GM19239 (cell line): ENCODE measurements at places on chromosomes 13 and 19.

- no peak for DNase-seq
Measured at GRCh38 chr13:83221813-83222241, 660.4 kb downstream of the SLITRK1 start.

DNA sequence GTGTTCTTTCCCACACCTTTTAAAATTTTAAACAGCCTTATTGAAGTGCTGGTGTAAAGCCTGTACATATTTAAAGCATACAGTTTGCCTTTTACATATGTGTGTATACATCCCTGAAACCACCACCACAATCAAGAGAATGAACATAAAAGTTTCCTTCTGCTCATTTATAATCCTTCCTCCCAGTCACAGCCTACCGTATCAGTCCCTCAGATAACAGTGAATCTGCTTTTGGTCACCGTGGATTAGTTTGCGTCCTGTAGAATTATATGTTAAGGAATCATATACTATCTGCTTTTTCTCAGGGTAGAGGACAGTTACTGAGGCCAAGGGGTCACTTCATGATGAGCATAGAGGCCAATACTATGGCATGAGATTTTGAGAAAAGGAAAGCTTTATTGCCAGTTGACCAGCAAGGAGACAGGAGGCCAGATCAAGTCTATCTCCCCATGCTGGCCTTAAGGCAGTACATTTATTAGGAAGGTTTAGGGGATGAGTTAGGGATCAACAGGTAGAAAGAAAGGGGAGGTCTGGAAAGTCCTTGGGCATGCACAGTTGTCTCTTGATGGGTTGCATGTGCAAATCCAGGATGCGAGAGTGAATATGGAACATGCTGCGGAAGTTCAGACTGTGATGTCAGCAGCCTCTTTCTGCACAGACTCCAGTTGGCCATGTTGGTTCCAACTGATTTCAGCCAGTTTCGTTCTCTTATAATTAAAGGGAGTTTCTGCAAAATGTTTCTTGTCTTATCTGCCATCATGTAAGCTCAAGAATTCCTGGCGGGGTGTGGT is 36.3 kb upstream of the LSM14A start:
- DNase-seq: no peak

GRCh38 chr19:11581740-11582139 is 4.3 kb upstream of the ACP5 start:
- DNase-seq: peak; percentile 65

GRCh38 chr13:113864273-113864890 is 506 bp upstream of the GAS6 start:
- DNase-seq: no peak

DNA sequence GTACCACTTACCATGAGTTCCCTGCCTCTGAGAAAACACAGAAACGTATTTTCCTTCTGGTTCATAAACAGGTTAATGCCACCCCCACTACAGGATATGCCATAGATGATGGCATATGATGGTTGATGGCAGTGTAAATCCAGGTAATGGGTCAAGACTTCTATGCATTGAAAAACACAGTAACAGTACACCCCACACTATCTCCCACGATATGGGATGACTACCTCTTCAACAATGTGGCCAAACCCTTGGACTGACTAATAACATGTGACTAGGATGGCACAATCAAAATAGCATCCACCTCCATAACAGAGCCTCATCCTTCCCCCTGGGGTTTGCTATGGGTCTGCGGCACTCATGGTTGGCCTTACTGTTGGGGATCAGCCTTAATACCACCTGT is 22.0 kb downstream of the ZNF235 start:
- no peak for DNase-seq

DNA sequence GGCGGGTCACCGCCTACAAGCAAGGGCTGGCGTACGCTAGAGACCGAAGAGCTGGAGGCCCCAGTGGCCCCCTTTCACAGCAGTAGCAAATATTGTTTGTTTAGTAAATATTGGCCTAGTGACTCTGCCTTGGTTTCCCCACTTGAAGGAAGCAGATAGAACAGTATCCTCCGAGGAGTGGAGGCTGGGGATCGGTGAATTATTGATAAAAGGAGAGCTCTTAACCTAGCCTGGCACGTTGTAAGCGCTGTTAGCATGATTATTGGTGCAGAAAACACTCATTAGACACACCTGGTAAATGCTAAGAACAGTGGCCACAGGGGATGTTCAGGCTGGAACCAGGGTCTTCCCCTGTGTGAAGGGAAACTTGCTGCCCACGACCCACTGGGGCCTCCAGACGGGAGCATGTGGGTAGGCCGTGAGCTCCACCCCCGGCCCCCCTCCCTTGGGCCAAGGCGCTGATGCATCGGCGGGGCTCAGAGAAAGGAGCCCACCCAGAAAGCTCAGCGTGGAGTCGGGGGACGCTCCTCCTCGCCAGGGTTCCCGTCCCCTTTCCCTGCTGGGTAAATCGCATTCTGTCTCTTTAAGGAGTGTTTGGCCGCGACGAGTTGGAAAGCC is 2.3 kb downstream of the IER2 start:
- DNase-seq: no peak

DNA sequence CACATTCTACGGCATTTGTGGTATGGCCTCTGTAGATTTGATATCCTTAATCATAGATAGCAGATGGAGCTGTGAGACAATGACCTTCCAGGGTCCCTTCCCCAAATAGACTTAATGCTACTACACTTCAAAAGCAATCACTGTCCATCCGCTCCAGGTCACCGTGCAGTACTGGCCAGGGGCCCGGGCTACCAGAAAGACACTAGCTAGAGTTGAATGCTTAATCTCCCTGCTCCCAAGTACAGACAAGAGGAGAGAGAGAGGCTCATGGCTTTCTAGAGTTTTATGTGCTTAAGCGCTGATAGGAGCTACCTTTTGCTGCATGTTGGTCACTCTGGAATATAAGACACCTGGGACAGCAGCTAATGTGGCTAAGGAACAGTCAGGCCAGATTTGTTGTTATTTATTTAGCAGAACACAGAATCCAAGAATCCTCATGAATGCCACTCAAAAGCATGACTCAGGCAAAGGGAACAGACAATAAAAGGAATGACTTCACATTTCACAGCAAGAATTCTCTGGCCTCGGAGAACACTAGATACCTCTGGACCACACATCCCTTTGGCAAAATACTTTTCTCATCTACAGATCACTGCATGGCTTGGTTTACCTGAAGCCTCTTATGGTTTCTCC is 165.0 kb downstream of the LACC1 start:
- DNase-seq: no peak

GRCh38 chr13:102651892-102652291 is 43.0 kb downstream of the METTL21C start:
- DNase-seq: no peak

- peak; percentile 2 for DNase-seq
Measured at GRCh38 chr13:100394005-100394695, 194.4 kb downstream of the GGACT start.

DNA sequence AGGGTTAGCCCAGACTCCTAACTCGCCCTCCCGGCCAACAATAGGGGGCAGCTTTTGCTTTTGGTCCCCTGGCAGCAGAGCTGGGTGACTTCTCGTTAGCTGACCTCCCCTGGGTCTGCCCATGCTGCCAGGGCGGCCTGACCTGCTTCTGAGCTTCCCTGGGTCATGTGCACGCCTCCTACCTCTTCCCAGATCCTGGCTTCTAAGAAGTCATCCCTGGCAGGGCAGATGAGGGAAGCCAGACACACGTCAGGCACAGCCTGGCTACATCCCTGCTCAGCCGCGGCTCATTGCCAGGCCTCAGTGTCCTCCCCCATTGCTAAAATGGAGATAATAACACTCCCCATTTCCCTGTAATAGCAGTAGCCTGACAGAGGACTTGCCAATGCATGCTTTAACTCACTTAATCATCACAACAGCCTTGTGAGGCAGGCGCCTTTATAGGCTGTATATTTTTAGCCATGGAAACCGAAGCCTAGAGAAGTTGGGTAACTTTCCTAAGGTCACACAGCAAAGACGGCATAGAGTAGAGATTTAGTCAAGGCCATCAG is 2.1 kb downstream of the KCNK6 start:
- DNase-seq: no peak

DNA sequence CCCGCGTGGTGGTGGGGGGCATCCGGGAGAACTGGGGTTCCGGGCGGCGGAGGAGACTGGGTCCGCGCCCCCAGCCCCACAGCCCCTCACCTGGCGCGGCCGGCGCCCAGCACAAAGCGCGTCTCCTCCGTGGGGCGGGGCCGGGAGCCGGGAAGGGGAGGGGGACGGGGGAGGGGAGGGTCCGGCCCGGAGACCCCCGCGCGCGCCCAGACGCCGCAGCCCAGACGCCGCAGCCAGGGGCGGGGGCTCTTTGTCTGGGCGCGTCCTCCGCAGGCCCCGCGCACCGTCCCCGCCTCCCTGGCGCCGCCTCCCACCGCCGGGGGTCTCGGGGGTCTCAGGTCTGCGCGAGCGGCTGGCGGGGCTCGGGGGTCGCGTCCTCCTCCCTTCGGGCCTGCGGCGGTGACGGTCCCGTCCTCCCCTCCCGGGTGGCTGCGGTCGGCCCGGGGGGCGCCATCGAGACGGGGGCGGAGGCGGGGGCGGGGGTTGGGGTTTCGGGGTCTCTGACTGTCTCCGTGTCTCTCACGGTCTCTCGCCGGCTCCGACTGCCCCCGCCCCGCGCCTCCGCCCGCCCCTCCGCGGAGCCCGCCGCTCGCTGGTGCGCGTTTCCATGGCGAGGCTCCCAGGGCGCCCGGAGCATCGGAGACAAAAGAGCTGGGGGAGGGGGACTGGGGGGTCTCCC is at the start of gene PLPPR3:
TSS of gene PLPPR3 (minus strand) at position 131 of the 679 bp plus-strand sequence. CDS start 396 bp downstream, outside the sequence.
- DNase-seq: no peak

DNA sequence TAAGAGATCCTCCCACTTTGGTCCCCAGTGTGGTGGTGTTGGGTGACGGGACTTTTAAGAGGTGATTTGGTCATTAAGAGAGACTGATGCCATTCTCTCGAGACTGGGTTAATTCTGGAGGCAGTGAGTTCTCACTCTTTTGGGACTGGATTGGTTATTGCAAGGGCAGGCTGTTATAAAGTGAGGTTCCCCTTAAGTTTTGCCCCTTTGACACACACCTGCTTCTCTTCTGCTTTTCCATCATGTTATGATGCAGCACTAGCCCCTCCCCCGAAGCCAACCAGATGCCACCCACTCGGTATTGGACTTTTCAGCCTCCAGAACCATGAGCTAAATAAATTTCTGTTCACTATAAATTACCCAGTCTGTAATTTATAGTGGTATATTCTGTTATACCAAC is 16.3 kb upstream of the GRAMD1A start:
- no peak for DNase-seq

DNA sequence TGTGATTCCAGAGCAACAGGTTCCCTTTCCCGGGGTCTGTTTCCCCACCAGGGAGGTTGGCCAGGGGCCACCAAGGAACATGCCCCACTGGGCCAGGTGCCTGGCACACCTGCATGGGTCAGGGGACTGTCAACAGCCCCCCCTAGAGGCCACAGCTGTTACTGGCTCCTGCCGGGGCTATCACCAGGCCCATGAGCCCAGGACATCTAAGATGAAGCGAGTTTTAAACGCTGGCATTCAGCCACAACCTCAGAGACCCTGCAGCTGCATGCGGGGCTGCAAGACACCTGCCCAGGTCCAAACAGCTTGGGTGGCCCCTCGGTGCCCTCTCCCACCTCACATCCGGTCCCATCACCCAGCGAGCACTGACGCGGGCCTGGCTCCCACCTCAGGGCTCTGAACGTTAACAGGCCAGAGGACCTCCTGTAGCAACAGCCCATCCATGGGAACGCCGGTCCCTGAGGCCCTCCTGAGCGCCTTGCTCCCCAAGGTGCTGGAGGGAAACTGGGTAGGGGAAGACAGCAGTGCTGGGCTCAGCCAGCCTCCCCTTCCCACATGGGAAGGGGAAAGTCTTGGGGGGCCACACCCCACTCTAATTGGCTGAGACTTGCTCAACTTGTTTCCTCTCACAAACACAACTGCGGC is 12.0 kb downstream of the KHSRP start:
- peak; percentile 73 for DNase-seq

DNA sequence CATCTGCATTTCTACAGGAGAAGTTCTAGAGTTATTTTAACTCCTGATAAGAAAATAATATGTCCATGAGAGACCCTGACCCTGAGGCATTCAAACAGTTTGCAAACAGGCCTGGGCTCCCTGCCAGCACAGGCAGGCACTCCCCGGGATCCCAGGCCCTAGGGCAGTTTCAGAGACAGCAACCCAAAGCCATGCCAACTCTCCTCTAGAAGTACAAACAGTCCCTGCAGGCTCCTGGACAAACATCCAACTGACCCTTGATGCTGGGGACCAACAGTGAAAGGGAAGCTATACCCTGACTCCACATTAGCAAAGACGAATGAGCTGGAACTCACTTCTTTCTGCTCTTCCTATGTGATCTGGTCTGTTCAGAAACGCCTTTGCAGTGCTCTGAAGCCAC is 44.8 kb downstream of the CCDC70 start:
- no peak for DNase-seq

- no peak for DNase-seq
Measured at GRCh38 chr19:45442778-45443461, 19.2 kb upstream of the ERCC1 start.

- no peak for DNase-seq
Measured at GRCh38 chr19:11278670-11279069, 16.3 kb upstream of the DOCK6 start.

GRCh38 chr19:3017923-3018322 is 11.2 kb downstream of the TLE2 start:
- no peak for DNase-seq

DNA sequence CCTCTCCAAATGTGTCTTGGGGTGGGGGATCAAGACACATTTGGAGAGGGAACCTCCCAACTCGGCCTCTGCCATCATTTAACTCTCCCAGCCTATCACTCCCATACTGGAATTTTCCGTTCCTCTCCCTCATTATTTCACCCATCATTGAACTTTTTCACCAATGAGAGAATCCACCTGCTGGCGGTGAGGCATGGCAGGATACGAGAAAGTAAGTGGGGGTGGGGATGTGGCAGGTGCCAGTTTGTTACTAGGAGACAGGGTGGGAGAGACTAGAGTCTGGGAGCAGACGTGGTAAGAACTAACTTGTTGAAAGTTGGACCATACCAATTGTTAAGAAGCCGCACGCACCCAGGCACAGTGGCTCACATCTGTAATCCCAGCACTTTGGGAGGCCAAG is 6.9 kb downstream of the GIPR start:
- DNase-seq: no peak

GRCh38 chr13:79455331-79455730 is 25.6 kb upstream of the NDFIP2 start:
- no peak for DNase-seq

- no peak for DNase-seq
Measured at GRCh38 chr13:30196025-30196424, 111.3 kb downstream of the KATNAL1 start.
